ENCODE measurements at places on chromosomes 1 and 21.

- DNase-seq: no peak
These were observed 10.4 kb downstream of the KYAT3 start for GRCh38 chr1:88982055-88982454.

GRCh38 chr1:51313268-51313852, 17.0 kb downstream of the TTC39A start:
- DNase-seq: no peak

DNA sequence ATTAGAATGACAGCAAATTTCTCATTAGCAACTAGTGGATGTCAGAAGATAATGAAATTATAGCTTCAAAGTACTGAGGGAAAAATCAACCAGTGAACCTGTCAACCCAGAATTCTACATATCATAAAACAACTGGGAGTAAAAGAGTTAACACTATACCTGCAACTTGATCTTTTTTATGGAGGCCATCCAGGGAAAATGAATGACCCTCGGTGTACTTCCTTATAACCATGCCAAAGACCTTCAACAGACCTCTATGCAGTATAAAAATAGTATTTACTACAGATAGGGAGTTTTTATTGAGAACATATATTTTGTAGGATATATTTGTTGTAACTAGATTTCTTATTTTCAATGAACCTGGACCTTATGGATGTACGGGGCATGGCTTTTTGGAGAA, 392.5 kb upstream of the ZRANB2 start:
- DNase-seq: no peak

GRCh38 chr1:201763455-201764140, 65.4 kb upstream of the IPO9 start:
- DNase-seq: no peak

DNA sequence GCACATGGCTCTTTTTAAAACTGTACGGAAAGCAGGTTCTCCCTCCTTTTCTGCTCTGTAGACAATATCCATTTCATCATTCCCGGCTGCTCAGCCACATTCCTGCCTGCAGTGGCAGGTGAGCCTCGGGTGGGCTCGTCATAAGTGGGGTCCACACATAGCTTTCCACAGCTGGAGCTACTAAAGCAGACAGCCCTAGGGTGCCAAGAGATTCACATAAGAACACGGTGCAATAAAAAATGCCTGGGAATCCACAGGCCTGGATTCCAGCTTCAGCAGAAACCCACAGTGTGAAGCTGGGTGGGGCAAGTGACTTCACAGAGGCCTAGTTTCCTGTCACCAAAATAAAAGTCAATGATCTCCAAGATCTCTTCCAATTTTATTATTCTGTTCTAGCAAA, 96.4 kb downstream of the MIS18A start:
- no peak for DNase-seq

DNA sequence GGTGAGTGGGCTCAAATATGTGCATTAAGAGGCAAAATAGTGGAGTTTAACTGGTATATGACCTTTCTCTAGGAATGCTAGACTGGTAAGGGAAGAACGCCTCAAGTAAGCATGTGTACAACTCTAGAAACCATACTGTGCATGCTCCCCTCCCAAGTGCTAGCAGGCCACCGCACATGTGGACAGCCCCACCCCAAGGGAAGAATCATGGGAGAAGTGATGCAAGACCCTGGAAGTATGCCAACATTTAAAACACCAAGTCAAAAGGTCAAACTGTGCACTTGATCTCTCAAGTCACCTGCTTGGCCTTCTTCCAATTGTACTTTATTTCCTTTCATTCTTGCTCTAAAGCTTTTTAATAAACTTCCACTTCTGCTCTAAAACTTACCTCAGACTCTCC, 120.4 kb downstream of the WDR3 start:
- DNase-seq: no peak
